Stomach (tissue), 19 donors: ENCODE measurements at places on chromosomes 12 and 14. TPM values are rescaled to one million over a fixed set of nuclear protein-coding genes. Genes with fewer than 3 reads are reported as not detected.

Gene CCDC196
- polyA plus RNA-seq: not detected

Gene PMCH
- not detected for polyA plus RNA-seq

Gene CYP46A1
- polyA plus RNA-seq: 0.68 TPM

Gene EVL
- polyA plus RNA-seq: 43.7 TPM

Gene FBXO34
- 13.0 TPM for polyA plus RNA-seq

Gene NFE2
- 1.00 TPM for polyA plus RNA-seq

Gene MMAB
- polyA plus RNA-seq: 51.8 TPM

Gene GPR135
- polyA plus RNA-seq: 0.15 TPM

Gene SIX6
- not detected for polyA plus RNA-seq

Gene SYNDIG1L
- polyA plus RNA-seq: not detected

Gene LRR1
- polyA plus RNA-seq: 6.9 TPM

Gene MIP
- not detected for polyA plus RNA-seq

Gene STYK1
- 4.4 TPM for polyA plus RNA-seq

Gene BATF
- polyA plus RNA-seq: 10.1 TPM

Gene NAB2
- 16.3 TPM for polyA plus RNA-seq

Gene CD163L1
- 1.8 TPM for polyA plus RNA-seq

Gene HOTAIR
- polyA plus RNA-seq: not detected

Gene AHNAK2
- polyA plus RNA-seq: 2.1 TPM

Gene OAS1
- 114 TPM for polyA plus RNA-seq

Gene PPP1R36
- polyA plus RNA-seq: 13.1 TPM

Gene AGAP2
- 0.53 TPM for polyA plus RNA-seq

Gene KRT74
- not detected for polyA plus RNA-seq

Gene TMCC3
- 2.1 TPM for polyA plus RNA-seq

Gene CLEC4A
- polyA plus RNA-seq: 2.9 TPM

Gene ADAMTS20
- not detected for polyA plus RNA-seq

Gene SSTR1
- 11.9 TPM for polyA plus RNA-seq

Gene CMKLR1
- 2.6 TPM for polyA plus RNA-seq

Gene SYCP3
- 0.28 TPM for polyA plus RNA-seq

Gene CACNB3
- polyA plus RNA-seq: 18.4 TPM

Gene NANOG
- not detected for polyA plus RNA-seq

Gene SDR9C7
- polyA plus RNA-seq: not detected

Gene IFNG-AS1
- polyA plus RNA-seq: not detected

Gene HCAR2
- polyA plus RNA-seq: 3.1 TPM

Gene PTPRQ
- 0.55 TPM for polyA plus RNA-seq

Gene ZFP36L1
- 80.1 TPM for polyA plus RNA-seq

Gene CAPRIN2
- 6.7 TPM for polyA plus RNA-seq

Gene TAS2R9
- polyA plus RNA-seq: not detected

Gene ANKRD33
- not detected for polyA plus RNA-seq

Gene COX8C
- polyA plus RNA-seq: not detected

Gene PIP4P1
- 28.4 TPM for polyA plus RNA-seq

Gene RIMKLB
- polyA plus RNA-seq: 40.0 TPM

Gene SELPLG
- 1.7 TPM for polyA plus RNA-seq

Gene SYT1
- 0.46 TPM for polyA plus RNA-seq

Gene SLC39A2
- not detected for polyA plus RNA-seq

Gene TSPAN11
- polyA plus RNA-seq: 0.80 TPM

Gene HOXC4
- polyA plus RNA-seq: 0.92 TPM

Gene FOXN4
- not detected for polyA plus RNA-seq

Gene CDKN3
- 20.8 TPM for polyA plus RNA-seq
